Omental fat pad (tissue), 4 donors: ENCODE measurements at places on chromosomes 5 and 9.

DNA sequence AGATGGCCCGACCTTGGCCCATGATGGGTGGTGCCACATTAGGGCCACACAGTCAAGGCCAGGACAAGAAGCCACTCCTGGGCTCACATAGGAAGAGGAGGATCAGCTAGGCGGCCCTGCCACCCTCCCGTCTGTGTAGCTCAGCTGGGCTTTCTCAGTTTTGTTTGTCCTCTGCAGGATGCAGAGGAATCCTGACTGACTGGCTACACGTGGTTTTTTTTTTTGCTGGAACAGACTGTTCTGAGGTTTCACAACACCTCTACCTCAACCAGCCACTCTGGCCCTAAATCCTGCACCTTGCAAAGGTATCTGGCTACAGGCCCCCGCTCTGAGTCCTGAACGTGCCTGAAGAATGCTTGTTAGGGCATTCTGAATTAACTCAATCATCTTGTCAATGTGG is 88.3 kb upstream of the MSX2 start:
- DNase-seq = no peak

- no peak for DNase-seq
Measured at GRCh38 chr9:83372957-83373356, 165.2 kb downstream of the FRMD3 start.

DNA sequence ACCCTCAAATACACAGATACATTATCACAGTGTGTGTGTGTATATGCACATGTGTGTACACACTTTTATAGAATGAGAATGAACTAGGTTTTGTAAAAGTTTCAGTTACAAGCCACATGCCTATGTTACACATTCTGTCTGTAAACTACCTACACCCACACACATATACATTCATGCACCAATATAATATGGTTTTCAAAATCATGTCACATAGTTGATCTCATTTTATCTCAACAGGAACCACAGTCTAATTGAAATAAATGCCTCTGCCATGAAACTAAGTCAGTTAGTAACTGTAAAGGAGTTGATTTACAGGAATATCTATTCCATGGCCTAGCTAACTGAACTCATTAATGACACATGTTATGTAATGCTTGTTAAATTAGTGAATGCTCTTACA is 646.6 kb downstream of the PDE4D start:
- no peak for DNase-seq

GRCh38 chr9:28155671-28156070 is 582.4 kb upstream of the C9orf72 start:
- DNase-seq = no peak

DNA sequence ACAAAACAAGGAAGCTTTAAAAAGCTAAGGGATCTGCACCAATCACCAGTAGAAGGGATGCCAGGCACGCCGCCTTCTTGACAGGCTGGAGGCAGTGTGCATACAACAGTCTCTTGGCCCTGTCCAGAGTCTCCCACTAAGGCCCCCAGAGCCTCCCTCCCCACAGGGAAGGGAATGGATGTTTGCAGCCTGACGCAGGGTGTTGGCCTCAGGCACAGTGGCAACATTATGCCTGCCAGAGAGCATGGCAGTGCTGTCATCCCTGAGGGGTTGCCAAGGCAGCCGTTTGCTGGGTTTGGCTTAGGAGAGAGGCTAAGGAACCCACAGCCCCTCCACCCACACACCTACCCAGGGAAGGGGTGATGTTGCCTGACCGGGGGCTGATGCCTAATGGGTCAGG is 4.8 kb downstream of the HBEGF start:
- no peak for DNase-seq

GRCh38 chr5:157351802-157352092 is 85.8 kb downstream of the CYFIP2 start:
- DNase-seq = no peak

GRCh38 chr5:134273642-134274395 is 47.9 kb upstream of the PPP2CA start:
- DNase-seq = no peak

- no peak for DNase-seq
Measured at GRCh38 chr5:75681125-75681830, 36.0 kb downstream of the POC5 start.

DNA sequence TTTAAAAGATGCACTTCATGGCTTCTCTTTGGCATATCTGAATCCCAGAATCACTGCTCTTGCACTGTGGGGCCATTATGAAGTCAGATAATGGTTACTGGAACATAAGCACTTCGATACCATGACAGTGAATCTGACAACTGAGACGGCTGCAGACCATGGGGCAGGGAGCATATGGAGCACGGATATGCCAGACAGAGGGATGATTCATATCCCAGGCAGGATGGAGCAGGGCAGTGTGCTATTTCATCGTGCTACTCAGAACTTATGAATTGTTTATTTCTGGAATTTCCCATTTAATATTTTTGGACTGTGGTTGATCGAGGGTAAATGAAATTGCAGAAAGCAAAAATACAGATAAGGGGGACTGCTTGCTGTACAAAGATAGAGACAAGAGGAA is 145.0 kb downstream of the EGFLAM start:
- DNase-seq = no peak

DNA sequence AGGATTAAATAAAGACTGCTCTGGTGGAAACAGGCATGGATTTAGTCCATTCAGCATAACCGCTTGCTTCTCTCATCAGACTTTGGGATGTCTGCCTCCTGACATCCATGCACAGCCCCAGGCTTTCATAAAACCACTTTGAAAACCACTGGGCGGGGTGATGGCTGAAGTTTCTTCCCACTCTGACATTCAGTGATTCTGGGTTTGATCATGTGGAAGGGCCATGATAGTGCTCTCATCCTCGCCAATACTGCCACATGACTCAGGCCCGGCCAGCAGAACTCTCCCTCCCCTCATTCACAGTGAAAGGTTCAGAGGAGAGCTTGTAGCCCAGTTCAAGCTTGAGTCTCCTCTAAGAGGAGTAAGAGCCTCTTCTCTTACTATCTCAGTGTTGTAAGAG is 29.6 kb upstream of the GLRA1 start:
- DNase-seq = no peak

- DNase-seq = no peak
Measured at GRCh38 chr5:164481270-164481669, 975.9 kb downstream of the MAT2B start.

GRCh38 chr9:82997476-82998140 is 65.3 kb downstream of the RASEF start:
- DNase-seq = no peak

- DNase-seq = no peak
Measured at GRCh38 chr9:134992755-134993124, 75.0 kb upstream of the FCN1 start.

DNA sequence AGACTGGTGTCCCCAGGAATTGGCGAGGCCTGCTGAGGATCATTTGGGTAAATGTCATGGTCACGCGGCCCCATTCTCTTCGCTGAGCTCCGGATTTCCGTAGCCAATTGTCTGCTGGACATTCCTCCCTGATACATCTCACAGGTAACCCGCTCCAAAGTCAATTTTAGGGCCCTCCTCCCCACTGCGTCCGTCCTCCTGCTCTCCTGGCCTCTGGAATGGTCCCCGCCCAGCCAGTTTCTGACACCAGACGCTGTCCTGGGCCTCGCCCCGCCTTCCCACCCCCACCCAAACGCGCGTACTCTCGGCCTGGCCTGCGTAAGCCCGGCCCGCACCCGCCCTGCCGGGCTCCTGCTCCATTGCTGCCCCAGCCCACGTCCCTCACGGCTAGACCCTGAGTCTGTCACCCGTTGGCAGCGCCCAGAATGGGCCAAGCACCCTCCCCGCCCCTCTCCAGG is 202.0 kb downstream of the AUH start:
- no peak for DNase-seq

GRCh38 chr5:3261081-3261480 is 334.6 kb upstream of the IRX1 start:
- no peak for DNase-seq

DNA sequence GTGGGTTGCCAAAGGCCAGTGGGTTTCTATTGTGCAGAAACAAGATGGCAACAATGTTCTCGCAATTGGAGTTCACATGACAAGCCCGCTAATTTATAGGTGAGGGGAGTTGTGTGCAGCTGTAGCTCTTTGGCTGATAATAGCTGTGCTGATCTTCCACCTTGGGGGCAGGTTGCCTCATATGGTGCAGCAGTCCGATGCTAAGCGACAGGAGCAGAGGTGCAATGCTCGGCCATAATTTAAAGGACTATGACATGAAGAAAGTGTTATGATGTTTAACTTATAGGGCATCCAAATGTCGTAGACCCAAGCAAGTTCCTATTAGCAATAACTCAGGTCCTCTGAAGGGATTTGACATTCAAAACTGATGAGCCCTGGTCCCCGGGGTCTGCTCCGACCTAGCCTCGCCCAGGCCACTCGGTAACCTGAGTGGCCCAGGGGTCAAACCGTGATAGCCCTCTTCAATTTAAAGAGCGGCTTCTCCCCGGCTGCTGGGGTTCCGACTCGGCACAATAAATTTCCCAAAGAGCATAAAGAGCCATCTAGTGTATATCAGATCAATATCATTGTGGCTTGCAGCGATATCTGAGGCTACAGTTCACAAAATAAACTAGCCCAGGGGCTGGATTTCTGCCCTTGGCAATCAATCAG is 724.0 kb downstream of the IRX1 start:
- DNase-seq = no peak

DNA sequence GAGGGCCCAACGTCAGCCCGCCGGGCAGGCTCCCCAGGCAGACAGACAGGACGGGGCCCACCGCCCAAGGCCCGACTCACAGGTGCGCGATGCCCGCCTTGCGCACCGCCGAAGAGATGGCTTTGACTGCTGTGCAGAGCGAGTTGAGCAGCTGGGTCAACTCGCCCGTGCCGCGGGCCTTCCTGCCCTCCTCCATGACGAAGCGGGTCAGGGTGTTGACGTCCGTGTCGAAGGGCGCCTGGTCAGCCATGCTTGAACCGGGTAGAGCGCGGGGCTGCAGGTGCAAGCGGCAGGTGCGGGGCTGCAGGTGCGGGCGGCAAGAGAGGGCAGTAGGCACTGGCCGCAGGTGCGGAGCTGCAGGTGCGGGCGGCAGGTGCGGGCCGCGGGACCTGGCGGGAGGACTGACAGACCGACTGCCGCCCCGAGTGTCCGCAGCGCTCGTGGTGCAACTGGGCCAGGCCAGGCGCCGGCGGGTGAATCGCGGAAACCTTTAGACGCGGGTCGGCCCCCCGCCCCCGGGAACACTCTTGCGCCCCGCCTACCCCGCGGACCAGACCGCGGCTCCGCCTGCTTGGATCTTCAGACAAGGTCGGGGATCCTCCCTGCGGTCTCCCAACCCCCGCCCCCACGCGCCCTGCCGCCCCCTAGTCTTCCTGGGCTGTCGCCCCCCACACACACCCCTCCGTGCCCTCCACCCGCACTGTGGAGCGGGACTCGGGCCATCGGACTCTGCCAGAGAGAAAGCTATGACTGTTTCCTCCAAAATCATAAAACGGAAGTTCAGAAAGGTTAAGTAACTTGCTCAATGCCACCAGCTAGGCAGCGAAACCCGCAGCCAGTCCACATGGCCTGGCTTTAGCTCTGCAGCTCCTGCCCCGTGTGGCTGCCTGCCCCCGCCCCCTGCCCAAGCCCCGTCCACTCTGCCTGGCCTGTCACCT is at the start of gene FBP1:
TSS of gene FBP1 (minus strand) at position 458 of the 938 bp plus-strand sequence. CDS start at position 250, 208 bp downstream.
- peak; percentile 29 for DNase-seq

GRCh38 chr9:124946167-124946566 is 5.3 kb upstream of the GOLGA1 start:
- no peak for DNase-seq

DNA sequence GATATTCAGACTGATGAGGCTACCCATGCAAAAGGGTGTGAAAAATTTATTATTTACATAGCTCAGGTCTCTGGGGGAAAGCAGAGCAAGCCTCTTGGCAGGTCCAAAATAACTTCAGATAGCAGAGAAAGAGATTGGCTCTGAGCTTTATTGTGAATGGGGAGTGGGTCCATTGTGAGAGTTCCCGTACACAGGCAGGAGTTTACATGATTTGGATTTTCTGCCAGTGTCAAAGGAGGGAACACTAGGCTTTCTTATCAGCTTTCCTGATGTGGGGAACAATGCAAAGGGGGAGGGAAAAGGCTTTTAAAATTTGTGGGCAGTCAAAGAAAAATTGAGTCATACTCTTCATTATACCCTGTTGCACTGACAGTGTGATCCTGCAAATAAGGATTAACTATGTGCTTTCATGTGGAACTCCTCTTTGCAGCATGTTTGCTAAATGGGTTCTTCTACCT is 615.0 kb upstream of the RIOK2 start:
- DNase-seq = no peak

DNA sequence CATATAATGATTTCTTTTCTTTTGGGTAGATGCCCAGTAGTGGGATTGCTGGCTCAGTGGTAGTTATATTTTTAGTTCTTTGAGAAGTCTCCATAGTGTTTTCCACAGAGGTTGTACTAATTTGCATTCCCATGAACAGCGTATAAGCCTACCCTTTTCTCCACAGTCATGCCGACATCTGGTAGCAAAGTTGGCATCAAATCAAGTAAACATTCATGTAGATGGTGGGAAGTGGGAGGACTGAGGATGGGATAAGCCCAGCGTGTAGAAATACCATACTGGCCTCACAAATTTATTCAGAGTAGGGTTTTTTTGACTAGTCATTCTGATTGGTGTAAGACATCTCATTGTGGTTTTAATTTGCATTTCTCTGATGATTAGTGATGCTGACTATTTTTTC is 115.4 kb downstream of the EGFLAM start:
- DNase-seq = no peak

- no peak for DNase-seq
Measured at GRCh38 chr9:131739959-131740648, at the start of gene RAPGEF1. RAPGEF1 (minus strand) TSS chr9:131740076; CDS start chr9:131739830, 246 bp downstream.

GRCh38 chr9:69594180-69594579 is 78.0 kb downstream of the APBA1 start:
- no peak for DNase-seq

- no peak for DNase-seq
Measured at GRCh38 chr9:116713271-116713670, 26.2 kb downstream of the TRIM32 start.

GRCh38 chr5:110435207-110435606 is 291.3 kb downstream of the TMEM232 start:
- DNase-seq = no peak

DNA sequence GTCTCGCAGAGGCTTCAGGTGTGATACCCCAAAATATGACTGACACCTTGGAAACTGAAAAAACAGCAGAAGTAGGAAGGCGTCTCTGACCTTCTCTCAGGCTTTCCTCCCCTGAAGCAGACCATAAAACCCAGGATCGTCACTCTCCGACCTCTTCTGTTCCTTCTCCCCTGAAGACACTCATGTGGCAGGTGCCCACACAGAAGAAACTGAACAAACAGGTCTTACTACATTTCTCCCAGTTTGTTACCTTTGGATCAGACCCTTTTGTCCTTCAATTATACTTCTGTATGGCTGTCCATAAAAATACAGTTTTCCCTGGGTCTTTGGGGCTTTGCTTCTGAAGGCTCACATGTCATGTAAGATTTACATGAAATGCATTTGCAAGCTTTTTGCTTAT is 10.3 kb upstream of the PRUNE2 start:
- DNase-seq = no peak

DNA sequence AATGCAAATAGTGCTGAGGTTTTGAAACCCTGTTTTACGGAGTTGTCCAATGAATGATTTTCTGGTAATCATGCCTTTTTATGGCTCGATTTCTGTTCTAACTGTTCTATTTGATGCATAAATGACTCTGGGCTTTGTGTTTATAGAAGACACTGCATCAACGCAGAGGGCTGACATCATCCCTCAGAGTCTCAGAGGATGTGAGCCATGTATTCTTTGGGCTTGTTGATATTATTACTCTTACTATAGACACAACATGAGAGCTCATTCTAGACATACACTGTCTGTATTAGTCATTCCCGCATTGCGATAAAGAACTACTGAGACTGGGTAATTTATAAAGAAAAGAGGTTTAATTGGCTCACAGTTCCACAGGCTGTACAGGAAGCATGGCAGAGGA is 31.6 kb downstream of the CDH6 start:
- DNase-seq = no peak
